ENCODE measurements at places on chromosomes 2 and 18. TPM values are rescaled to one million over a fixed set of nuclear protein-coding genes. Genes with fewer than 3 reads are reported as not detected.

Gene IHH
- polyA plus RNA-seq, result 29.1 TPM

Gene NPHP1
- 2.6 TPM for polyA plus RNA-seq

Gene NLRC4
- polyA plus RNA-seq, result 1.1 TPM

Gene BCL11A
- 10.7 TPM for polyA plus RNA-seq

Gene SLC4A1AP
- polyA plus RNA-seq, result 23.4 TPM

Gene SLC4A5
- 0.43 TPM for polyA plus RNA-seq

Gene SULT1C4
- polyA plus RNA-seq, result 1.1 TPM

Gene TXNDC2
- polyA plus RNA-seq, result not detected

Gene COL3A1
- polyA plus RNA-seq, result 105 TPM

Gene ALK
- polyA plus RNA-seq, result not detected

Gene HRH4
- polyA plus RNA-seq, result 0.03 TPM

Gene KCNG2
- not detected for polyA plus RNA-seq

Gene GMPPA
- 63.4 TPM for polyA plus RNA-seq

Gene UGT1A9
- 0.07 TPM for polyA plus RNA-seq

Gene DES
- polyA plus RNA-seq, result 24.6 TPM

Gene RTP5
- polyA plus RNA-seq, result 0.04 TPM

Gene GAD1
- polyA plus RNA-seq, result not detected

Gene TSPYL6
- not detected for polyA plus RNA-seq

Gene DSG4
- polyA plus RNA-seq, result 0.28 TPM

Gene COL6A3
- 92.4 TPM for polyA plus RNA-seq

Gene ZNF396
- polyA plus RNA-seq, result 1.1 TPM

Gene DYNC2LI1
- 68.6 TPM for polyA plus RNA-seq

Gene MCM6
- polyA plus RNA-seq, result 25.0 TPM

Gene SLC9A4
- not detected for polyA plus RNA-seq

Gene POTEJ
- 0.10 TPM for polyA plus RNA-seq

Gene TPO
- not detected for polyA plus RNA-seq

Gene CXCR4
- polyA plus RNA-seq, result 5.4 TPM

Gene HSPD1
- 470 TPM for polyA plus RNA-seq

Gene STARD6
- not detected for polyA plus RNA-seq

Gene UGT1A8
- polyA plus RNA-seq, result 13.6 TPM

Gene IL36B
- not detected for polyA plus RNA-seq

Gene CNGA3
- polyA plus RNA-seq, result 0.30 TPM

Gene PTGR3
- 21.0 TPM for polyA plus RNA-seq

Gene MYO7B
- polyA plus RNA-seq, result 326 TPM

Gene ZC3H15
- polyA plus RNA-seq, result 61.1 TPM

Gene MARCHF7
- 31.5 TPM for polyA plus RNA-seq

Gene KRCC1
- polyA plus RNA-seq, result 35.7 TPM

Gene MYCN
- polyA plus RNA-seq, result 2.5 TPM

Gene MFSD2B
- 0.07 TPM for polyA plus RNA-seq

Gene INPP5D
- polyA plus RNA-seq, result 5.9 TPM

Gene VIT
- 0.28 TPM for polyA plus RNA-seq

Gene KLHL29
- 2.7 TPM for polyA plus RNA-seq

Gene SPP2
- not detected for polyA plus RNA-seq

Gene KIF5C
- 6.4 TPM for polyA plus RNA-seq

Gene BCL2
- polyA plus RNA-seq, result 7.2 TPM

Gene FRZB
- polyA plus RNA-seq, result 1.9 TPM

Gene GAL3ST2
- 0.03 TPM for polyA plus RNA-seq

Gene SH3YL1
- 133 TPM for polyA plus RNA-seq

Gene CNTNAP5
- 0.03 TPM for polyA plus RNA-seq

Gene DSC1
- 0.03 TPM for polyA plus RNA-seq

Gene ASB18
- not detected for polyA plus RNA-seq

Gene TBR1
- polyA plus RNA-seq, result not detected
